Amniotic stem cell (primary cell): ENCODE measurements at places on chromosomes 13 and 19.

DNA sequence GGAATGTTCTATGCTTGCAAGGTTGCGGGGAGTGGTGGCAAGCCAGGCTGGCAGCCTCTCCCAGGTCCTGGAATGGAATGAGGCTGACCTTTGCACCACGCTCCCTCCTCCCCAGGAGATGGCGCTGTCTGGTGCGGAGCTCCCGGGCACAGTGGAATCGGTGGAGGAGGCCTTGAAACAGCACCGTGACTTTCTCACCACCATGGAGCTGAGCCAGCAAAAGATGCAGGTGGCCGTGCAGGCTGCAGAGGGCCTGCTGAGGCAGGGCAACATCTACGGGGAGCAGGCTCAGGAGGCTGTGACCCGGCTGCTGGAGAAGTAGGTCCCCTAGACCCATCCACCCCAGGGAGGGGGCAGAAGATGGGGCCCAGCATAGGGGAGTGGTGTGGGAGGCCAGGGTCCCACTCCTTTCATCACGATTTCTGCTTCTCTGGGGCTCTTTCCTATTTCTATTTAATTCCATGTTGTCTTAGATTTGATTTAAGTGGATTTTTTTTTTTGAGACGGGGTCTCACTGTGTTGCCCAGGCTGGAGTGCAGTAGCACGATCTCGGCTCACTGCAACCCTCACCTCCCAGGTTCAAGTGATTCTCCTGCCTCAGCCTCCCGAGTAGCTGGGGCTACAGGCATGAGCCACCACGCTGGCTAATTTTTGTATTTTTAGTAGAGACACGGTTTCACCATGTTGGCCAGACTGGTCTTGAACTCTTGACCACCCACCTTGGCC lies 53.2 kb upstream of the SHKBP1 start:
- DNase-seq, result no peak

GRCh38 chr19:57632987-57633831 lies at the start of gene ZNF211:
TSS of gene ZNF211 (plus strand) at chr19:57633168. CDS start at chr19:57633347, 179 bp downstream.
- DNase-seq, result peak; percentile 88

DNA sequence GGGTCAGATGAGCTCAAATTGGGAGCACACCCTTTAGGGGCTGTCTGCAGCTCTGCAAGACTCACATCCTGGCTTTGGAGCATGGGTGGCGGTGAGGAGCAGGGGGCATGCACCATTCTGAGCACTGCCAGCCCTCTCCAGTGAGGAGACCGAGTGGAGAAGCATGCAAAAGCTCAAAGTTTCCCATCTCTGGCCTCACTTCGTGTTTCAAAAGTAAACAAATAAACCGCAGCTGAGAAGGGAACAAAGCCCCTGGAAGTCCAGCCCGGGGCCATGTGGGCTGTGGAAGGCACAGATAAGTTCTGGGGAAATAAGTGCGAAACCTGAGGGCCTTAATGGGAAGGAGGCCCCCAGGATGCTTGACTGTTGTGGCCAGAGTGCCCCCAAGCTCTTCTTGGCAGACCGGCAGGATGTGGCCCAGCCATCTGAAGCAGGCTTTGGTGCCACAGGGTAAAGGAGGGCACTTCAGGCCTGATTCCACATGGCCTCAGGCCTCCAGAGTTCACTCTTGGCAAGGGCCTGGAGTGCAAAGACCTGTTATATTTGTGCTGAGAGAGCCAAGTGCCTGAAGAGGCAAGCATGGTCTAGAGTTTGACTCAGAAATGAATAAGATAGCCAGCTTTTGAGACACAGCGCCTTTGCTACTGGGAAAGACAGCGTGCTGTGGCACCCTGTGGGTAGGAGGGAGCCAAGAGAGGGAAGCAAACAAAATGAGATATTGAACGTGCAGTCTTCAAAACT lies 1.2 kb downstream of the MEDAG start:
- DNase-seq, result no peak

- no peak for DNase-seq
These were observed 346.0 kb downstream of the ITGBL1 start for GRCh38 chr13:101798437-101798836.

DNA sequence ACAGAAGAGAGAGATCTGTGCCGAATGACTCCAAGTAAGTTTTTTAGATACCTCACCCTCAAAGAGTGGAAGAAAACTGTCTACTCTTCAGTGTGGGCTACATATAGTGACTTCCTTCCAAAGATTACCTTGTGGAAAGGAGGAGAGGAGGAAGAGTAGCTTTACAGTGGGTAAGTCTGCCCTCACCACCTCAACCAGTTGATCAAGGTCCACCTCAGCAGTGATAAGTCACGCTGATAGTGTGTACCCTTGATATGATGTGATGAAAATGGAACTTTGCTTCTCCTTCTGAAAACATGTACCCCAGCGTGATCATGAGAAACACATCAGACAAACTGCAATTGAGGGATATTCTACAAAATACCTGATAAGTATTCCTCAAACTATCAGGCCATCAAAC lies 20.6 kb downstream of the KLF5 start:
- no peak for DNase-seq

- no peak for DNase-seq
These were observed 20.9 kb downstream of the UPF1 start for GRCh38 chr19:18852648-18853047.

DNA sequence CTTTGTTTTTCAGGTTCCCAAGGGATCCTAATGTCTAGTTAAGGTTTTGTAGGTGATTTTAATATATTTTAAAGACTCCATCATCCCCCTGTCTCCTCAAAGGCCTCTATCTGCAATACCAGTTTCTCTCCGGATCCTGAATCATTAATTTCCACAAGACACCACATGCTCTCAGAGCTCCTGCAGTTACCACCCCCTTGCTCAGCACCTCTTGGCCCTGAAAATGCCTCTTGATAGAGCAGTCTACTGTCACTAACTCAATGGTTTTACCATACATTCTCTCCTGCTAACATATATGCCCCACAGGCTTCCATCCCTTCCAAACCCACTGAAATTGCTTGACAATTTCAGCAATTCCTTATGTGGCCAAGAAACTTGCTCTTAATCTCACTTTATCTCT lies 1.9 kb upstream of the PEG3 start:
- DNase-seq, result no peak

DNA sequence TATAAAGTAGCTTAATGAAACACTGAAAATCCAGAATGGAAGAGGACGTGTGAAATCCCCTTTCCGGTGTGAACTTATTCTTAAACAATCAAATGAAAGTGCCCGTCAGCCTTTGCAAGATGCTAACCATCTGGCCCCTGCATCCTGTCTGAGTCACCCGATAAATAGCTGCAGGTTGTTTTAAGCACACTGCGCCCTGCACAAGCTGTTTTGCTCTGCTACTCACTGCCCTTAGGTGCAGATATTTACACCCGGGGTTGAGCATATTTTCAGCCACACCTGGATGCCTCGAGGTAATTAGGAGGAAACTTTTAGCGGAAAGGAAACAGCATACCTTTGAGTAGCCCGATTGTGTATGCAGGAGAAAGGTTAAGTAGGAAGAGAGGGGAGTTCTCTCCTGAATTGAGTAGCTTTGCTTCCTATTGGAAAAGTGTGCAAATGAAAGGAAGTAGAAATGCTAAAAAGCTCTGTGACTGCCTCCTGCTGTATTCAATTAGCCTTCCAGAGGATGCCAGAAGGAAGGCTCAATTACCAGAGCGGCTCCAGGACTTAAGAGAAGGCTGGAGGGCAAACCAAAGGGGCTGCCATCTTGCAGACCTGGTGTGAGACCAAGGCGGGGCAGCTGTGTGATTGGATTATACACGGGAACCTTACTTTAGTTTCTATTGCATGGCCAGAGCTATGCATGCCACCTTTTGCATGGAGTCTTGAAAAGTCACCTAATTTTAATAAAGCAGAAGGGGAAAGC lies 42.5 kb downstream of the IRS2 start:
- DNase-seq, result peak; percentile 11

GRCh38 chr19:39247701-39248664 lies 673 bp downstream of the IFNL4 start:
- no peak for DNase-seq

DNA sequence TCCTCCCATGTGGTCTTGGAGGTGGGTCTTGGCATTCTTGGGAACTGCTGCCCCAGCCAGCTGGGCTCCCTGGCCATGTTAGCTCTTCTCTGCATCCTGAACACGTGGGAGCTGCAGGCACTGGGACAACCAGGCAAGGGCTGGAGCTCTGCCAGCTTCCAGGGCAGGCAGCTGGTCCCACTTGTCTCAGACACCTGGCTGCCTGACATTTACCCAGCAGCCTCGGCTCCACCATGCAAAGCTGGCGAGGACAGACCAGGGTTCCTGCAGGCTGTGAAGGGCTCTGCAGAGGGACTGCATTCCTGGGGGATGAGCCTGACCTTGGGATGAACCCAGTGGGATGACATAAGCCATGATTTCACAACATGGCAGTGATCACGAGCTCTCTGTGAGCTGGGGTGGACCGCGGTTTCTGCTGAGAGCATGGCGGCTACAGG lies 99.0 kb upstream of the TSHZ3 start:
- DNase-seq, result no peak

DNA sequence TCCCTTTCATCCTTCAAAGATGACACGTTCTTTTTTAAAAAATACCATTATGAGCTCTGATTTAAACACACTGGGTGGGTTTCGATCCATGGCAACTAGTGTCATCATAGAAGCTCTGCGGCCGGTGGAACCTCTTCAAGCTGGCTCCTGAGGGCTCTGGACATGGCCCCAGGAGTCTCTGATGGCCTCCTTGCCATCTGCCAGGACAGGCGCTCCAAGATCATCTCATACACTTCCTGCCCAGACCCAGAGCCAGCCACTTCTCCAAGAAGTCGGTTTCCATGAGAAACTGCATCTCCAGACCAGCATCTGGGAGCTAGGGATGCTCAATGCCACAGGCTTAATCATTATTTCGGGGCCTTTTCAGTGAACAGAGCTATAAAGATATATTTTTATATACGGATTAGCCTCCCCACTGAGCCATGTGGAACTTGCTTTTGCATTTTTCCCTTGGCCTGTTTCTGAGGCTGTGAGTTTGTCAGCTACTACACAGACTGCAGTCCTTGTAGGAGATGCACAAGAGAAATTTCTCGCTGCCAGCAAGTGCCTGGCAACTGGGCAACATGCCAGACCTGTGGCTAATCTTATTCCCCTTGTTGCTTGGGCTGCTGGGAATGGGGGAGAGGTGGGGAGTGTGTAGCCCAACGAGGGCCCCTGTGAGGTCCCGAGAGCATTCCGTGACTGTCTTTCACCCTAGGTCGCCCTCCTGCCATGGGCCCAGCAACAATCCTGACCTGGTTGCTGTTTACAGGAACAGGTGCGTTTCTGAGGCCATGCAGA lies 15.9 kb downstream of the SUGP1 start:
- no peak for DNase-seq

GRCh38 chr19:38930776-38931520 lies at the start of gene MRPS12:
TSS of gene MRPS12 (plus strand) at chr19:38930944. CDS start at chr19:38931295, 351 bp downstream.
- DNase-seq, result peak; percentile 99
